ENCODE measurements at places on chromosomes 1 and 21.

- DNase-seq, result no peak
These were observed 33.4 kb downstream of the SMYD2 start for GRCh38 chr1:214314178-214314843.

GRCh38 chr1:167791281-167792187 is 69.8 kb downstream of the MPZL1 start:
- no peak for DNase-seq

- DNase-seq, result no peak
These were observed 34.9 kb upstream of the F13B start for GRCh38 chr1:197101978-197102377.

- DNase-seq, result no peak
These were observed 48.4 kb downstream of the LRRC53 start for GRCh38 chr1:74464037-74464436.

DNA sequence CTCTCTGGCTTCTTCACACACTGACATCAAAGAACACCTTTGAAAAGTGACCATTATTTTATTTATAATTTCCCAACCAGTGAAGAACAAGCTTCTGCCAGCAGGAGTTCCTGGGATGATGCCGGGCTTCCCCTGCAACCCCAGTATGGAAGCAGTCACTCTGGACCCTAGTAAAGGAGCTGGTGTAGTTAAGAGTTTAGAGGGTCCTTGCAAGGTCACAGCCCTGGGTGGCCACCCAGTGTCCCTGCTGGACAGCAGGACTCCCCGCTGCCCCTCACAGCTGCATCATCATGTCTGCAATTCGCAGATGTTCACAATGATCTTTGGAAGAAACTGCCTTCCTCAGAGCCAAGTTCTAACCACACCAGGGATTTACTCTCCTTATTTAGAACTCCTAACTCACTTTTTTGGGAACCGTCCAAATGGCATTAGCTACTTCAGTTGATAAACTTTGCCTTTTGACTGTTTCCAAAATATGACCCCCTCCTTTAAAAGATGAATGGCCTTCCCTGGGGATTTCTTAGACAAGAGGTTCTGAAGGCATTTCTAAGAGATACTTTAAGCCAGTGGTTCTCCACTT is 90.6 kb downstream of the HIVEP3 start:
- no peak for DNase-seq

DNA sequence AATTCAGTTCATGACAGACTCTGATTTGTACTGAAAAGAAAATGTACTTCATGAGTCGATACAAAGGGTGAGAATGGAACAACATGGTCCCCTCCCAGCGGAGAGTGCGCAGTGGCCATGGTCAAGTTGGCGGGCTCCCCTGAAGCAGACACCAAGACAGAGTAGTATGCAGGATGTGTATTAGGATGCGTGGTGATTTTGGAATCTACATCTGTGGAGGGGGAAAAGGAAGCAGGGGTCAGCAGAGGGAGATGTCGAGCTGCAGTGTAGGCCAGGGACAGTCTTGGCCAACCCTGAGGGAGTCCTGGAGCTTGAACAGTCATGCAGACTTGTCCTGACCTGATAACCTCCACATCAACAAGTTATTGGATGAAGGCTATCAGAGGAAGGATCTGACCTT is 481.0 kb downstream of the OMA1 start:
- no peak for DNase-seq

DNA sequence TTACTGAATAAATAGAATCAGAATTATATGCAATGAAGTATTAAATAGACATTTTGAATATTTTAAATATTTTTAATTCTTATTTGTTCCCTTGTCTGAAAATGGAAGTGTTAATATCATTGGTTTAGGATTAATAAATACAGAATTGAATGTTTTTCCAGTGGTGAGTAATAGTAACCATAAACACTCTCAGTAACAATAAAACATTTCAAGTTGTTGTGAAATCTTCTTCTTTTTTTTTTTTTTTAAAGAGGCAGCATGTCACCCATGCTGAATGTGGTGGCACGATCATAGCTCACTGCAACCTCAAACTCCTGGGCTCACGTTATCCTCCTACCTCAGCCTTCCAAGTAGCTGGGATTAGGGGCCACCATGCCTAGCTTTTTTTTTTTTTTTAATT is 86.2 kb upstream of the ZBTB18 start:
- DNase-seq, result no peak

DNA sequence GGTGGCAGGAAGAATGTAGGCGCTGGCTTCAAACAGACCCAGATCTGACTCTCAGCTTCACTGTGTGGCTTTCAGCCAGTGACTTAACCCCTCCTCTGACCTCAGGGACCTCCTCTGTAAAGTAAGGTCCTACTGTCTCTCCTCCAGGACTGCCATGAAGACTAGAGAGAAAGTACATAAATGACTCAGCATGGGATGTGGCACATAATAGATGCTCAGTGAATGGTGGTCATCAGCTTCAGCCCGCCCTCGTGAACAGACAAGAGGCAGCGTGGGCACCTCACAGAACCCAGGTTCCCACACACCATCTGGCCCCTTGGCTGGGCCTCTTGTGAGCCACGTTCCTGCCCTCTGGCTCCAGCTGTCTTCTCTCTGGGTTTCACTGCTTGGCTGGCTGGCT is 126.0 kb downstream of the SYF2 start:
- no peak for DNase-seq

DNA sequence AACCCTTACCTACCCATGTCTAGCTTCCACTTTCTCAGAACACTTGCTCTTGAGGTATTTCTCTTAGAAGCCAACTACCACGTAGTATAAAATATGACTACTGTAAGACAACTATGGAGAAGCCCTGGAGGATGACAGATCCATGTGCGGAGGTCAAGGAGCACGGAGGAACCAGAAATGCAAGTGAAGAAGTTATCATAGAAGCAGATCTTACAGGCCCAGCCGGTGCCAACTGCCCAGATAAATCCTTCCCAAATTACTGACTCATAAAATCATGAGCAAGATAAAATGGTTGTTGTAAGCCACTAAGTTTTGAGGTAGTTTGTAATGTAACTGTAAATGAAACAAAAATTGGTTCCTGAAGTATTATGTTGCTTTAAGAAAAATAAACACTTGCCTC is 12.6 kb downstream of the GTF2B start:
- DNase-seq, result no peak

DNA sequence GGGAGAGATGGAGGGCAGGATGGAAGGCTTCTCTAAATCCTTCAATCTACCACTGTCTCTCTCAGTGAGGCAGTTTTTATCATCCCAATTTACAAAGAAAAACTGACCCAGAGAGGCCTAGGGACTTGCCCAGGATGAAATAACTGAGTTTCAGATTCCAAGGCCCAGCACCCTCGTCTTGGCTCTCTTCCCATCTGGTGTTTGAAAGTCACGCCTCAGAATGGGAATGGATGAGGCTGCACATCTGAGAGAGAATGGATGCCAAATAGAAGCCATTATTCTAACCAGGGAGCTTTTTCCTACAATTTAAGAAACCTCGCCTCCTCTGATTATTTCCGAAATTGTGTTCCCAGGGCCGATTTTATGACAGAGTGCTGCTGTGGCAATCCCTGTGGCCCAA is 10.6 kb upstream of the KCNN3 start:
- DNase-seq, result no peak

DNA sequence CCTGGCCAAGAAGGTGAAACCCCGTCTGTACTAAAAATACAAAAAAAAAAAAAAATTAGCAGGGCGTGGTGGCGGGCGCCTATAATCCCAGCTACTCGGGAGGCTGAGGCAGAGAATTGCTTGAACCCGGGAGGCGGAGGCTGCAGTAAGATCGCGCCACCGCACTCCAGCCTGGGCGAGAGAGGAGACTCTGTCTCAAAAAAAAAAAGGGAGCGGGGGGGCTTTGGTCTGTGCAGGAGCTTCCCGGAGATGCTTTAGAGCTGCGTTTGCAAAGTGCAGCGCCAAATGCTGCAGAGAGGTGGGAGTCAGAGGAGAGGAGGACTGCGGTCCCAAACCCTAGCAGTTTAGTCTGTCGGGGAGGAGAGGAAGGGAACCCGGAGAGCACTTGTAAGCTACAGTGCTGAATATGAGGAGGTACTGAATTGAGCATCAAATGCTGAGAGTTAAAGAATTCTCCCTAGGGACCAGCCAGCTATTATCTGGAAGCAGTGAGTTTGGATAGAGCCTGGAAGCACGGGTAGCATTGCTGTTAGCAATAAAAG is 569 bp downstream of the FALEC start:
- no peak for DNase-seq

Data from T-cell (primary cell).